ENCODE measurements at places on chromosomes 5 and 9.
A peak's percentile ranks its signal among the peaks of the same experiment; 100 is the strongest.

DNA sequence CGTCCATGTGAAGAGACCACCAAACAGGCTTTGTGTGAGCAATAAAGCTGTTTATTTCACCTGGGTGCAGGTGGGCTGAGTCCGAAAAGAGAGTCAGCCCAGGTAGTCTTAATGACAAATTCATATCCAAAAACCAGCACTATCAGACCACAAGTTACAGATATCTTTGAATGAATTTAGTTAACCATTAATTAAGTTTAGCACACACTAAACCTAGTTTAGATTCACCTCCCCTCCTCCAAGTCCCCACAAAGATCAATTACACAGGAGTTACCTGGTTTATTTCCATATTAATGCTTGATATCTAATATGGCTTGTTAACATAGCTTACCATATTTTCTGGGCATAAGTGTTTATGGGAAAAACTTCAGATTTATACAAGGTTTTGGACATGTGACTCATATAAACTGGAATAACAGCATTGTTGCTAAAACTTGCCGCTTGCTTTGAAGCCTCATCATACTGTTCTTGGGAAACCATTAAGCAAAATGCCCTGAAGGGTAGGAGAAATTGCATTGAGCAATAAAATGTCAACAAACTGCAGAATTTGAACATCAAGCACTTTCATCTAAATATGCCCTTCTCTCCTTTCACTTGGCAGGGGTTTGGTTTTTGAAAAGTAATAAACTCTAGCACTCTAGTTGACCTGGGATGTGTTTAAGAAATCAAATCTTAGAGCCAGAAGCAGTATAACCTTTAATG, 166.9 kb downstream of the SNCAIP start:
- no peak for DNase-seq

GRCh38 chr9:126860077-126860756, at the start of gene ZBTB34:
Gene ZBTB34 (plus strand): TSS chr9:126860639. CDS start chr9:126879400, 18,761 bp downstream.
- peak; percentile 76 for DNase-seq

GRCh38 chr5:158813275-158813674, 286.4 kb downstream of the EBF1 start:
- no peak for DNase-seq

DNA sequence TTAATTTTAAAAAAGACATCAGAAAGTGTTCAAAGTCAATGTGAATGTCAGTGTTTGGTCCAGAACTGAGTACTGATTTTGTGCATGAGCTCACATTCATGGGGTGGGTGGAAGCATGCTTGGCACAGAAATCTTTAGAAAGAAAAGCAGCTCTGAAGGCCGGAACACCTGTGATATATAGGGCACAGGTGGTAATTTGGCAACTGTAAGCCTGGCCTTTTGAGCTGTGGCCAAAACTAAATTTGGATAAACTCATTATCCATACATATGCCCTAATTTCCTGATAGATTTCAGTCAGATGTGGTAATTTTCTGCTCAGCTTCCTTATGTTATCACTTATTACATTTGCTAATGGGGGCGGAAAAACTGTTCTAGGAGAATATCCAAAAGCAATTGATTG, 211.4 kb downstream of the HCN1 start:
- no peak for DNase-seq

GRCh38 chr9:128286440-128286839, 10.4 kb downstream of the SWI5 start:
- DNase-seq, result no peak

- DNase-seq, result no peak
These were observed 87.5 kb downstream of the SCAMP1 start for GRCh38 chr5:78447775-78448424.

- DNase-seq, result no peak
These were observed 25.2 kb downstream of the GFI1B start for GRCh38 chr9:133003671-133004090.

- no peak for DNase-seq
These were observed 671.9 kb downstream of the NR2F1-AS1 start for GRCh38 chr5:92908952-92909601.

DNA sequence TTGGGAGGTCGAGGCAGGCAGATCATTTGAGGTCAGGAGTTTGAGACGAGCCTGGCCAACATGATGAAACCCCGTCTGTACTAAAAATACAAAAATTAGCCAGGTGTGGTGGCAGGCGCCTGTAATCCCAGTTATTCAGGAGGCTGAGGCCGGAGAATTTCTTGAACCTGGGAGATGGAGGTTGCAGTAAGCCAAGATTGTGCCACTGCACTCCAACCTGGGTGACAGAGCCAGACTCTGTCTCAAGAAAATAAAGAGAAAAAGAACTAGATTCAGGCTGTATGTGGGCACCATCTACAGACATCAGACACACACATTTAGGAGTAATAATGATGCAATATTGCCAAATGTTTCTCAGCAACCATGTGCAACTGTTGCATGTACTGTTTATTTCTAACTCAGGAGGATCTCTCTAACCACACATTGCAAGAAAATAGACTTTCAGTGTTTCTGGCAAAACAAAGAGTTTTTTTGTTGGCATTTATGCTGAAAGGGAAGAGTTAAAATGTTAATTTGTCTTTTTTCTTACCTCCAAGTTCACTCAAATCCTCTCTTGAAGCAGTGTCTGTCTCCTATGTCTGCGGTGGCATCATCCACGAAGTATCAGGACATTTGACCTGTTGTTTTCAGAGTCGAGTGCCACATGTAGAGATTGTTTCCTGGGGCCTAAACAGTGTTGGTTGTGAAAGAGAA, 5.1 kb upstream of the ORM1 start:
- peak; percentile 65 for DNase-seq

GRCh38 chr5:122252319-122252718, 59.7 kb upstream of the SNCAIP start:
- no peak for DNase-seq

GRCh38 chr5:178210686-178211085, 6.4 kb downstream of the HNRNPAB start:
- DNase-seq, result no peak

DNA sequence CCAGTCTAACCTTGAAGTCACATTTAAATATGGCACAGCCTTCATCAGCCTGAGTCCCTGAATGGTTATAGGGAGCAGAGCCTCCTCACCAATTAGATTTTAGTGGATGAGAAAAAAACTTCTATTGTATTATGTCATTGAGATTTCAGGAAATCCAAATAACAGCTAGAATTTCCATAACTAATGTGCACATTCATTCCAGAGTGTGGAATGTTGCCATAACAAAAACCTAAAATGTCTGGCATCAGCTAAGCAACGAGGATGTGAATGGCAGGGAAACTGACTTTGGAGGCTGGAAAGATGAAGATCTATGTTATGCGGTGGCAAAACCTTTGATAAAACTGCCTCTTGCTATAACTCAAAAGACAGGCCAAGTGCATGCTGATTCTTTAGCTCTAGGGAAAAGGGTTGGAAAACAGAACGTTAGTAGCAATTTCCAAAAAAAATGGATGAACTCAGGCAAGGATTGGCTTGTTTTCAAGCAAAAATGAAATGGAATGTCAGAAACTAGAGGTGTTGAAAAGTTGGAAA, 91.3 kb upstream of the NFIB start:
- no peak for DNase-seq

GRCh38 chr5:147957901-147958300, 51.6 kb upstream of the C5orf46 start:
- DNase-seq, result no peak

DNA sequence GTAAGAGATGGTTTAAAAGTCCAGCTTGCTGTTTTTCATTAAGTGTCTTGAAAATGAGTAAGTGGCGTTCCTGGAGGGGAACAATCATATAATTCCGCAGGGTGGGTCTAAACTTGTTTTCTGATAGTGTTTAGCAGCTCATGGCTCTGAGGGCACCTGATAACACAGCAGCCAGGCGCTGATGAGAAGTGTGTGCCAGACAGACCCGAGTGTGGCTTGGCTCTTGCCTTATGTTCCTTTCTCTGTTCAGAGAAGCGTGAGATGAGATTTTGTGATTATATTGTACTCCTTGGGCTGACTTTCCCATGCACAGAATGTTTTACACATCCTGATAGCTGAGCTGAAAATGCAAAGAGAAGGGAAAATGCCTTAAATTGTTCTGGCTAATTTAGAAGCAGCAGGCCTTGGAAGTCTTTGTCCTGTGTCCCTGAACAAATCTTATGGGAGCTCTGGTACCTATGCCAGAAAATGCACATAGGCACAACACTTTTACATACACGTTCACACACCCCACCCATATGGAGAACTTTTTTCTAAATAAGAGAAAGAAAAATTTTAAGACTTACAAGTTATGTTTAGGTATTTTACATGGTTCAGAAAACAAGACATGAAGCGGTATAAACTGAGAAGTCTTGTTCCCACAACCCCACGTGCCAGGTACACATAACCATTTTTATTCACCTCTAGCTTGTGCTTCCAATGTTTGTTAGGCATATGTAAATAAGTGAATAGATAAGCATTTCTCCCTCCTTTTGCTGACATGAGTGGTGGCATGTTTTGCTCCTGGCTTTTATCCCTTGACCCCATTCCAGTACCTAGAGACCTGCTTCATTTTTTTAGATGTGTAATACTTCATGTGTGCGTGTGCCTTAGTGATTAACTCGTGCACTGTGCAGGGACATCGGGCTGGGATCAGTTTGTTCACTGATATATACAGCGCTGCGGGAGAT, 152.2 kb upstream of the OTULINL start:
- DNase-seq, result no peak

DNA sequence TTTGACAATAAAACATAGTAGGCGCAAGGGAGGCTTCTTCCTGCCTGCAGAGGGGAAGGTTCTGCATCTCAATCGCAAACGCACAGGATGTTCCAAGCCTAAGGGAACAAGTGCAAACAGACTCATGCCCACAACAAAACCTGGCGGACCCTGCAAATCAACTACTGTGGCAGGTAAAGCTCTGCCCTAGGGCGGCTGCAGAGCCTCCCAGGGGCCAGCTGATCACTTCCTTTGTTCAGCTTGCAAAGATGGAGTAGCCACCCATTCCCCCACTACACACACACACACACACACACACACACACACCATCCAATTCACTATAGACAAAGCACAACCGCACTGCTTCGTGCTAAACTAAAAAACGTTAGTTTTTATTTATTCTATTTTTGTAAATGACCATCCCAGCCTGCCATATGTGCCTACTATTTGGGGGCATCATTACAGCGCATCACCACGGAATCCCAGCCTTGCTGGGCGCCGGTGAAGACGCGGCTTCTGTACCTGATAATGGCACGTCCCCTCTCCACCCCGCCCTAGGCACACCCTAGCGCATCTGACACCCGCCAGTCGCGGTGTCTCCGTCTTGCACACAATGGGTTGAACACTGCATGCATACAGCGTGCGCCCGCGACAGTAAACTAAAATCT, 57.6 kb downstream of the DPYSL3 start:
- no peak for DNase-seq

- DNase-seq, result no peak
These were observed 140.1 kb downstream of the KDM4C start for GRCh38 chr9:6897898-6898302.

GRCh38 chr5:72160329-72160728, 53.1 kb downstream of the MAP1B start:
- no peak for DNase-seq
